Upper lobe of left lung (tissue), 6 donors: ENCODE measurements at places on chromosomes 11 and 22. TPM values are rescaled to one million over a fixed set of nuclear protein-coding genes. Genes with fewer than 3 reads are reported as not detected.

Gene DTX4
- total RNA-seq = 58.7 TPM

Gene TOMM22
- total RNA-seq = 12.9 TPM

Gene LINC01488
- not detected for total RNA-seq

Gene CFAP68
- total RNA-seq = 2.1 TPM

Gene KIAA1671
- total RNA-seq = 37.9 TPM

Gene CD44
- 500 TPM for total RNA-seq

Gene OR5AK2
- not detected for total RNA-seq

Gene MS4A15
- 110 TPM for total RNA-seq

Gene C22orf23
- total RNA-seq = not detected

Gene PHLDB1
- total RNA-seq = 89.8 TPM

Gene DEUP1
- total RNA-seq = not detected

Gene TH
- not detected for total RNA-seq

Gene YPEL4
- total RNA-seq = 2.6 TPM

Gene TMPRSS13
- total RNA-seq = 6.1 TPM

Gene CDC45
- 1.7 TPM for total RNA-seq

Gene SCN3B
- total RNA-seq = 1.7 TPM

Gene MRE11
- total RNA-seq = 24.7 TPM

Gene LRRC32
- 85.1 TPM for total RNA-seq

Gene KCNK4
- total RNA-seq = not detected

Gene SNRPD3
- 119 TPM for total RNA-seq

Gene MRGPRX4
- total RNA-seq = not detected

Gene GRAP2
- total RNA-seq = 3.2 TPM

Gene WT1
- not detected for total RNA-seq

Gene GTSE1
- total RNA-seq = 0.30 TPM

Gene SLC7A4
- total RNA-seq = 1.2 TPM

Gene ALDH3B1
- total RNA-seq = 185 TPM

Gene OOSP3
- not detected for total RNA-seq

Gene ANO3
- total RNA-seq = 0.30 TPM
